ENCODE measurements at places on chromosomes 3 and 15.
A peak's percentile ranks its signal among the peaks of the same experiment; 100 is the strongest.

DNA sequence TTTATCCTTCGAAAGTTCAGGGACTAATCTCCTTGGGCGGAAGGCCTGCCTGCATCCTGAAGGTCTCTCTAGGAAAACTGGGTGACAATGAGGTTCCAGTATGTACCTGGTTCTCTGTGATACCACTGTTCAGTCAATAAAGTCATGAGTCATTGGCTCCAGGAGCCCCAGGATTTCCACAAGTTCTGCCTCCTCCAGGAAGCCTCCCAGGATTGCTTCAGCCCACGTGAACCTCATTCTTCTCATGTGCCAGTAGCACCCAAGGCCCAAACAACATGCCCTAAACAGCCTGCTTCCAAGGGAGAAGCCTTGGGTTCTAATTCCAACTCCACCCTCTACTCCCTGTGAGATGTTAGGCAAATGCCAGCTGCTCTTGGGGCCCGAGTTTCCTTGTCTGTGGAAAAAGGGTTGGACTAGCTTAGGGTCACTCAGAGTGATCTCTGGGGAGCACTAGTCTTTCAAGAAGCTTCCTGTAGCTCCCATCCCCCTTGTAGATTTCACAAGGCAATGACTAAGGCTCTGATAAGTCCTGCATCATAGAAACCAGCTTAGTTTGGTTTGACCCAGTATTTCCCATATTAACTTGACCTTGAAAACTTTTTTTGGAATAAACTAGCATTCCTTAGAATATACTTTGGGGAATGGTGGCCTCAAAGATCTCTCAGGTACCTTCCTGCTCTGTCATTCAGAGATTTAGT, 118.3 kb upstream of the ATP2B2 start:
- no peak for DNase-seq

DNA sequence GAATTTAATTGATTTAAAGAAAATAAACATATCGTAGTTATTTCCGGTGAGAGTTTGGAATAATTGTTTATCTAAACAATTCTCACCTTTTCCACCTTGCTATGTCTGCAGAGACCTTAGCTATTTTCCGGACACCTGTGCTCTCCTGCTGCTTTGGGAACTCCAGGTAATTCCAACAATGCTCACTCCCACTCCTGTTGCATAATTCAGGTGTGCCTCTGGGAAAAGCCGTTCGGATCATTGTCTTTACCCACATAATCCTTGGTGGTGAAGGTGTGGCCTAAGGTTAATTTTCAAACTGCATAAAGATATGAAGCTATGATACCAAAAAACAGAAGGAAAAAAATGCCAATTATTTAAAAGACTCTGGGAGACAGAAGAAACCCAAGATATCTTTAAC, 59.4 kb downstream of the LDHAL6B start:
- DNase-seq: no peak

DNA sequence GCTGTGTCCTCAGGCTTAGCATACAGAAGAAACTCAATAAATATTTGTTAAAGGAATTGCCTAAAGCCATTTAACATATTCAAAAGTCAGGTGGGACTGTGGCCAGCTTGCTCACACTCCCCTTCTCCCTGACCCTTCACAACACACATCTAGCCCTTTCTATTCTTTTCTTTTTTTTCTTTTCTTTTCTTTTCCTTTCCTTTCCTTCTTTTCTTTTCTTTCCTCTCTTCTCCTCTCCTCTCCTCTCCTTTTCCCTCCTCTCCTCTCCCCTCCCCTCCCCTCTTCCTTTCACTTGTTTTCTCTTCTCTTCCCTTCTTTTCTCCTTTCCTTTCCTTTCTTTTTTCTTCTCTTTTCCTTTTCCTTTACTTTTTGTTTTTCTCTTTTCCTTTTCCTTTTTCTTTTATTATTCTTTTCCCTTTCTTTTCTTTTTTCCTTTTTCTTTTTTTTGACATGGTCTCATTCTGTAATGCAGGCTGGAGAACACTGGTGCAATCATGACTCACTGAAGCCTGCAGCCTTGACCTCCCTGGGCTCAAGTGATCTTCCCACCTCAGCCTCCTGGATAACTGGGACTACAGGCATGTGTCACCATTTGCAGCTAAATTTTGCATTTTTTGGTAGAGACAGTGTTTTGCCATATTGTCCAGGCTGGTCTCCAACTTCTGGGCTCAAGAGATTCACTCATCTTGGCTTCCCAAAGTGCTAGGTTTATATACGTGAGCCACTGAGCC, 377.8 kb downstream of the GRM7 start:
- no peak for DNase-seq

GRCh38 chr3:140470962-140471361, 206.9 kb upstream of the TRIM42 start:
- DNase-seq: no peak

DNA sequence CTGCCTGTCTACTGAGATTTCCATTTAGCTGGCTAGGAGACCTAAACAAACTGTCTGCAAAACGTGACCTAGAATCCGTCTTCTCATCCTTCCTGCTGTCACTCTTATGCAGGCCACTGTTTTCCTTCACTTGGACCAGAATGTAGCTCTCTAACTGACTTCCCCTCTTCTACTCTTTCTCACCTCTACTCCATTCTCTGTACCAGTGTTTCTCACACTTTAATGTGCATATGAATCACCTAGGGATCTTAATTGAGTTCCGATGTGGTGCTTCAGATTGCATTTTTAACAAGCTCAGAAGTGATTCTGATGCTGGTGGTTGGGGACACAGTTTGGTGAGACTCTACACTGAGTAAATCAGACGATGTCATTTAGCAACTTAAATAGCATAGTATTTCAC, 1.6 kb upstream of the GBE1 start:
- no peak for DNase-seq

DNA sequence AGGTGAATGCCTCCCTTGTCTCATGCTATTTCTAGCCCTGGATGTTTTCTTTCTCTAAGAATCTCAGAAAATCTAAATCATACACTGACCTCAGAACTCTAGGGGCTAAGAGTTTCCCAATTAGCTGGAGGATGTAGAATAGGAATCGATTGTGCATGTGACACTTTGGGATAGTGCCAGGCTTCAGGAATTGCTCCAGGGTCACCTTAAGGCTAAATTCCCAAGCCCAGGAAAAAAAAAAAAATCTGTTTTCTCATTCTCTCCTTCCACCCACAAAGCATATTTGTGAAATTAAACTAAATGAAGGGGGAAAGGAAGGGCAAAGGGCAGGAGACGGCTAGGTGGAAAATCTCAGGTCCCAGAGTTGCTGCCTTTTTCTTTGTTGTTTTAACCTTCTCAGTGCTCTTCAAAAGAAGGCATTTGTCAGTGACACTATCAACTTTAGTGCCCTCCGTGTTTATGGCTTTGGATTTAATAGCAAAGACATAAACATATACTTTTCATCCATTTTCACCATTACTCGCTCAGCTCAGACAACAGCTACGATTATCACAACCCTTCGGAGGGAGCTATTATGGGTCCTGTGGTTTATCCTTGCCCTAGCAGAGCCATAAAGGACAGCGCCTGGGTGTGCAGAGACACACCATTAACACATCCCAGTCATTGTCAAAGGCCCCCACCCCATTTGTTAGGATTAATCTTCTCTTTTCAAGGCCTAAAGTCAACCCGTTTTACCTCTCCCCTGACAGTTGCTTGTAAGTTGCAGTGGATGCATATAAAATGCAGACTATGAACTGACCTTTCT, 271.7 kb downstream of the PDZRN3 start:
- no peak for DNase-seq

DNA sequence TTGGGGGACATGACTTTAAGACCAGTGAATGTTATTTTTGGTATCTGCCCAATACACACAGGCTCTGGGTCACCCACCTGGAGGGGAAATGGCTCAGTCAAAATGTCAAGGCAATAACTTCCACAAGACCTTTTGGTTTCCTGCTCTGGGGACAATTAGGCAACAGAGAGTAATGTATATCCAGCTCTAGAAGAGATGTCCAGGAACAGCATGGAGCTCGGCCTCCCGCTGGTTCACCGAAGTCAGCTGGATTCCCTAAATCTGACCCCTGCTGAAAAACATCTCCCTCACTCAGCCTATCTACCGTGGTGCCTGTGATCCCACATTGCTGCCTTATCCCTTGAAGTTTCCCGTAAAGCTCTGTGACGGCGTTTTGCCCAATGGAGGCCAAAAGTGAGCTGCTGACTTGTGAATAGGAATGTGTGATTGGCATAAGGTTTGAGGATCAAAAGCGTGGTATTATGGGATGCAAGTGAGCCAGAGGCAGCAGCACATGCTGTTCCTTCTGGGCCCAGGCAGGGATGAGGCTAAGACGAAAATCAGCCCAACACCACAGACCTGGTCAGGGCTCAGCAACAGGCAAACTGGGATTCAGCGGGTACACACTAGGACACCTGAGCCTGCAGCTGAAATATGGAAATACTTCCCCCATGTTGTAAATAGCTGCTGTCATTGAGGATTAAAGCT, 47.2 kb upstream of the SLC6A11 start:
- no peak for DNase-seq

GRCh38 chr3:104411757-104412156, 955.0 kb upstream of the ALCAM start:
- DNase-seq: no peak

DNA sequence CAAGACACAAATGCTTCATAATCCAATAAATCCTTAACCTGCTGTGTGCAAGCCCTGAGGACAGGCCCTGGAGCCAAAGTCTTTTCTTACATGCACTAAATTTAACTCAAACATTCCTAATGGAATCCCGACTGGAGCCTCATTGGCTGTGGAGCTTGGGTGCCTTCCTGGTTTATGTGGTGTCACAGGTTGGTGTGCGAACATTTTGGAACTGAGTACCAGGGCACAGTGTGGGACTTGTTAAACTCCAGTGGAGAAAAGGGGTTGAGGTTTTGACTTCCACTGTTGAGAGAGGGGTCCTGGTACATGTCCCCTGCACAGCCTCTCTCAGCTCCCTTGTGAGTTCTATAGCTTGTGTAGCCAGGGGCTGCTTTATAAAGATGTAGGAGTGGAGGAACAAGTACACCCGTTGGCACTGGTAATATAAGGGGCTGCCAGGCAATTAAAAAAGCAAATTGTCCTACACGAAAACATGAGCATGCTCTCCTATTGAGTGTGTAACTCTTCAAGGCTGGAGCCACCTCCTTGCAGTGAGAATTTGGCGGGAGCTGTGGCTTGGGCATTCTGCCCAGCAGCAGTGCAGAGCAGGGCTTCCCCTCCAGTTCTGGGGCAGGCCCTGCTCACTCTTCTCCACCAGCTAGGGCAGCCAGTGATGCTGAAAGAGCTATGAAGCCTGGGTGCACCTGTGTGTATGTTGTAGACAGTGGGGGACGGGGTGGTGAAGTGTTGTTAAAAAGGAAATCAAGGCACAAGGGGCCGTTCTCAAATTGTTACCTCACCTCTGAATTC, 218.1 kb downstream of the CLSTN2 start:
- DNase-seq: no peak

DNA sequence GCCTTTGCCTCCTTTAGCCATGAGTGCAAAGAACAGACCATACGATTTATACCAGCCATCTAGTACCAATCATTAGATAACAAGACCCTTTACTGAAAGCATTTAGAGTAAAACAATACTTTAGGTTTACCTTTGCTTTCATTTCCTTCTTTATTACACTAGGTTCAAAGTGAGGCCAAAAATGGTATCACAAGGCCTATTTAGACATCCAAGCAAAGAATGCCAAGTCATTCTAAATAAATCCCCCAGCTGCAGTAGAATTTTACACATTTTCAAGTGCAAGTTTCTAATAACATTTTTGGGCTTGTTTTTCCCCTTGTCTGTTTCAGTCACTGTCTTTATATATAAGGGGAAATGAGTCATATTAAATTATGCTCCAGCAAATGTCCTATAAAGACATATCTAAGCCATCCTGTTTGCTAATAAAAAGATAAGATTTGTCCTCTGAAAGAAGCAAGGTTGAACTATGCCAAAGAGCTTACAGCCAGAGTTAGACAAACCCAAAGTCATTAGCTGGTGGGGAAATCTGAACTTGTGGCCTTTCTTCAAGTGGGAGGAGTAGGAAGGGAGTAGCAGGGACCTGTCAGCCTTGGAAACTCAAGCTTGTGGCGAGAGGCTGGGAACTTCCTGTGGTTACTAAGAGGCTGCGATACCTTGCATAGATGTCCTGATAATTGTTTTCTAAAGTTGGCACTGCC, 232.7 kb downstream of the MECOM start:
- no peak for DNase-seq

GRCh38 chr15:97598353-97598798, 362.1 kb upstream of the ARRDC4 start:
- DNase-seq: no peak

DNA sequence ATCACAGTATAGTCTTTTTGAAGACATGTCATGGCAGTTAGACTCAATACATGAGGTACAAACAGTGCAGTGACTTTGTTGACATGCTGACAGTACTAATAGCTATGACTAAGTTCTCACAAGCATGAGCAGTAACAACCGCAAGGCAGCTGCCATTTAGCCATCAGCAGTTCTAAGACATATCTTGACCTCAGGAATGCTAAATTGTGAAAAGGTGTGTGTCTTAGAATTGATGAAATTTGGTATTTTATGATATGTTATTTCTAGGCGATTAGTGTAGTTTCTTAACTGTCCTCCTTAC, 60.7 kb upstream of the FURIN start:
- DNase-seq: no peak

GRCh38 chr3:189721873-189722665, 90.9 kb downstream of the TP63 start:
- DNase-seq: no peak

DNA sequence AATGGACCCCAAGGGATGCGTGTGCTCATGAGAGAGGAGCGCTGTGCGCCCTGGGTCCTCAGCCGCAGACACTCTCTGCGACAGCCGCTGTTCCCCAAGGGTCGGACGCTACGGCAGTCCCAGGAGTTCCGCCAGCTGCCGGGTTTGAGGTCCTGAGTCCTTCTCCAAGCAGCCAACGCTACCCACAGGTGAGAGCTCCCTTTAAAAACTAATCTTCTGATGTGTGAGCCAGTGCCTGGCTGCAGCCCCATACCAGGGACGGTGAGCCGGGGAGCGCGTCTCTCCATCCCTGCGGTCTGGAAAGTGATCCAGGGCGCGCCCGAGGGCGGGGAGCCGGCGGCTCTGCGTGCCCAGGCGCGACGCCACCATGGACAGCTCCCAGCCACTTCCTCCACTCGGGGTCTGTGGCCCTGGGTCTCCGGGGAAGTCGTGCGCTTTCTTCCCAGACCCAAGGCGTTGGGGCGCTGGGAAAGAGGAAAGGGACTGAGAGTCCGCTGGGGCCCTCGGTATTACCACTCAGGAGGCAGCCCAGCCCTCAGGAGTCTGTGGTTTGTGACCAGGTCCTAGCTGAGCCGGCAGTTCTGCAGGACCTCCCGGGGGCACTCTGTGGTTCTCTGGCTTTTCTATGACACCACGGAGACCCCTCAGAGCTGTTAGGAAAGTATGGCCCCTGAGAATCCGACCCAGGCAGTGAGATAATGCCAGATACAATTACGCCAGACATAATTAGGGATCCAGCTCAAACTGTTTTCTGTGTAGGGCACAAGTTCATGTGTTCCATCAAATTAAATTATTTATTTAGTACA, 1.4 kb downstream of the CEMIP start:
- peak; percentile 31 for DNase-seq

DNA sequence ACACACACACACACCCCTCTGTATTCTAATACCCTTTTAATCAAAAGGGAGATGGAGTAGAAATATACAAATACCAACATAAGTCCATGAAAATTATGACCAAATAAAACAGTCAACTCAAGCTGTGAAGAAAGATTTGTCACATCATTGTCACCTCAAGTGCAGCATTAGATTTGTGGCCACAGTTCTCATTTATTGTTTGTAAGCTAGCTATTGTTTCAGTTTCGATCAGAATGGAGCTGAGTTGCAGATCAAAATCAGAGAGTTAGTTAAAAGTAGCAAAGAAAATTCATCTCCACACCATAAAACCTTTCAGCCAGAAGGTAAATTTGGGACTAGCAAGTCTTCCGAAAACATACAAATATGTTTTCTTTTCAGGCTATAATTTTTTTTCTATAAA, 267.7 kb upstream of the LMCD1 start:
- DNase-seq: no peak

All from cerebellar cortex (tissue), 1 donor.